ENCODE measurements at places on chromosomes 6 and 20.
A peak's percentile ranks its signal among the peaks of the same experiment; 100 is the strongest.

DNA sequence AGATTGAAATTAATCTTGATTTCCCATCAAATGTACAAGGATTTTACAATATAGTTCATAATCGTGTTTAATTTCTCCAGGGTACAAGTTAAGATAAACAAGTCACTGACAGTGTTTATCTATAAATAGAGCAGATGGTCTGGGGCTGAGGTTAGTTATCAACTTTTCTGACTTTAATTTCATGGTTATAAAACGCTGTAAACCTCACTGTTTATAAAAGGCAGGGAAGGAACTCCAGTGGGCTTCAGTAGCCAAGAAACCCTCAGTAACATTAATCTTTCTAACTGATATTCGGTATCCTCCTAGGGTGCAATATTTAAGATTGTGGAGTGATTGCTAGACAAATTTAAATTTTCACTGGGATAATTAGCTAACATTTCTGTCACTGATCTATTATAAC is 68.6 kb downstream of the GFRAL start:
- DNase-seq: no peak

DNA sequence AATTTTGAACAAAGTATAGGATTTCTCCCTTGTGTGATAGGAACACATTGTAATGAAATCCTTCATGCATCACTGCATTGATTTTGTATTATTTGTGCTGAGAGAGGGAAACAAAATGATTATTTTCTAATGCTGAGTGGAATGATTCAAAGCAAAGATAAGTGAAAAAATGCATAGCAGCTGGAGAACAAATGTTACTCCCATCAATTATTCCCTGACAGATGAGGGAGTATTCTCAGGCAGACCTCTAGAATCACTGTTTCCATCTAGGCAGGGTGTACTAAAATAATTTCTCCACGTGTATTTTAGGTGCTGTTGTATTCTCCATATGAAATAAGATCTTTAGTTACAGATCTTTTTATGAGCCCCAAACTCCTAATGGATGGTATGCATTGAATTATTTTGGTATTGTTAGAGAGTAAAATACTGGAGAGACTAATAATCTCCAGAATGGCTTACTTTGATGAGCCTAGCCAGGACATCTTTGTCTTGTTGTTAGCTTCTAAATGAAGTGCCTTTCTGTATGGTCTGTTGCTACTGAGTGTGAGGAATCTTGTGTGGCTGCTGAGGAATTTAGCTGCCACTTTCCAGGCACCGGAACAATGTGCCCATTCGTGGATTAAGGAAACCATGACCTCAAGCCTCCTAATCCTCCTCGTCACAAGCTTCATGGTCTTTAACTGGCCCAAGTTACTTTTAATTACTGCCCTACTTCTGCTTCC is 39.6 kb downstream of the RNF217 start:
- no peak for DNase-seq

DNA sequence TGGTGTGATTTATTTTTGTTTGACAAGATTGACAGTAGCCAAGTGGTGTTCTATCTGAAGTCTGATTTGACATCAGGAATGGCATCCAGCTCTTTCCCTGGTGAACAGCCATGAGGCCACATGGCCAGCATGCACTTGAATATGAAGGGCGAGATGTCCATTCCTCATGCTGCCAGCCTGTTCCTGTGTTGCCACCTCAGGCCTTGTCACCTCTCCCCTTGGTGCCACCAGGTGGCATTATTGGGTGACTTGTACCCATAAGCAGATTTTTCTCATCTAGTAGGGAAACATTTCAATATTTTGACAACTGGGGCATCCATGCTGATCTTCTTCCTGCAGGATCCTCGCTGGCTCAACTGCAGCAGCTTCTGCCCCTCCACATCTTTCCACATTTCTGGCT is 199.1 kb downstream of the ERMARD start:
- peak; percentile 45 for DNase-seq

DNA sequence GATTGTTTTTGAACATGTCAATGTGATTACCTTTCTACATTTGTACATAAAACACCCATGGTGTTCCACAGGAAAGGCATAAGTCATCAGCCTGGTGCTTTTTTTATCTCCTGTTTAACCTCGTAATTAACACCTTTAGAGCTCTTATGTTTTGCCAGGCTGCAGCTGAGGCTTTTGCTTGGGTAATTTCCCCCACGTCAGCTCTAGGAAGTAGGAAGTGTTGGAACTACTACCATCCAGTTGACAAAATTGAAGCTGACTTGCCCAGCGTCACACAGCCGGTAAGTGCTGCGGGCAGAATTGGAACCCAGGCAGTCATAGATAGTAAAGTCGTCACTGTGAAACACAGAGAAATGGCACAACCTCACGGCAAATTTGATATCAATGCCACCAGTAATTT is 86.6 kb upstream of the BMP2 start:
- DNase-seq: no peak

GRCh38 chr20:6501061-6501460 is 266.4 kb upstream of the BMP2 start:
- DNase-seq: no peak

GRCh38 chr6:31681135-31681671 is 336 bp upstream of the LY6G5C start:
- peak; percentile 49 for DNase-seq

- DNase-seq: no peak
These were observed 23.7 kb downstream of the RANBP9 start for GRCh38 chr6:13687917-13688351.

GRCh38 chr6:129679758-129680157 is 30.2 kb downstream of the ARHGAP18 start:
- peak; percentile 61 for DNase-seq

GRCh38 chr6:125188037-125188436 is 34.5 kb downstream of the TPD52L1 start:
- DNase-seq: no peak

DNA sequence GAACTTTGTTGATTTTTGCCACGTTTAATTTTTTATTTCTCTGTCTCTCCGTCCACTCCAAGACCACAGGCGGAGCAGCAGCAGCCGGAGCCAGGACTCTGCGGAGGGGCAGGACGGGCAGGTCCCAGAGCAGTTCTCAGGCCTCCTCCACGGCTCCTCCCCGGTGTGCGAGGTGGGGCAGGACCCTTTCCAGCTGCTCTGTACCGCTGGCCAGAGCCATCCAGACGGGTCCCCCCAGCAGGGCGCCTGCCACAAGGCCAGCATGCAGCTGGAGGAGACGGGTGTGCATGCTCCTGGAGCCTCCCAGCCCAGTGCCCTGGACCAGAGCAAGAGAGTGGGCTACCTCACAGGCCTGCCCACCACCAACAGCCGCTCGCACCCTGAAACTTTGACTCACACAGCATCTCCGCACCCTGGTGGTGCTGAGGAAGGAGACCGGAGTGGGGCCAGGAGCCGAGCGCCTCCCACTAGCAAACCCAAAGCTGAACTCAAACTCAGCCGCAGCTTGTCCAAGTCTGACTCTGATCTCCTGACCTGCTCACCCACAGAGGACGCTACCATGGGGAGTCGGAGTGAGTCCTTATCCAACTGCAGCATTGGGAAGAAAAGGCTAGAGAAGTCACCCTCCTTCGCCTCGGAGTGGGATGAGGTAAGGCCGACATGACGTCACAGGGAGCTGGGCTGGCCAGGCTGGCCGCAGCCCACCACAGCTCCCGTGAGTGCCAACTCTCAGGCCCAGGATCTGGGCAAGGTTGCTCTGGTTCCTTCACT is 123.5 kb downstream of the TCP11 start:
- DNase-seq: no peak

GRCh38 chr6:5827056-5827904 is 179.4 kb downstream of the NRN1 start:
- DNase-seq: no peak

- no peak for DNase-seq
These were observed 880 bp upstream of the CPXM1 start for GRCh38 chr20:2801286-2801728.

GRCh38 chr6:3088968-3089367 is 20.7 kb downstream of the RIPK1 start:
- DNase-seq: no peak

- DNase-seq: no peak
These were observed 67.8 kb downstream of the RNF182 start for GRCh38 chr6:13992417-13993055.

DNA sequence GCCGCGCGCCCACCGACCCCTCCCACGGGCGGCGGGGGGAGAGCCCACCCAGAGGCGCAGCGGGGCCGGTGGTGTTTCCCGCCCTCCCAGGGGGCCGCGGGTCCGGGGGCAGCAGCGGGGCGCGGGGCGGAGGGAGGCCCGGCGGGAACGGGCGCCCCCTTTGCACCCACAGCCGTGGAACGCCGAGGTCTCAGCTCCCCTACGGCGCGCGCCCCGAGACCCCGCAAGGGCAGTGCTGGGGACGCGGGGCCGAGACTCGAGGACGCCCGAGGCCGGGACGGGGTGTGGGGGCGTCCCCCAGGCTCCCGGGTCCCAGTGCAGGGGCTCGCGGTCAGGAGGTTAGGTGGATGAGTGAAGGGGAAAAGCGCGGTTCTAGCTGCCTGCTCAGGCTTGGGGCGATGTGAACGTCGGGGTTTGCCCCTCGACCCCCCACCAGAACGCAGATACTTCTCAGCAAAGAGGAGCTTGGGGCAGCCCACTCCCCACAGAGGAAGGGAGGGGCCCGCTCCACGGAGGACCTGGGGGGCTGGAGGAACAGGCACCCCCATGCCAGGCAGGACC is 65.5 kb upstream of the BHLHE23 start:
- no peak for DNase-seq

DNA sequence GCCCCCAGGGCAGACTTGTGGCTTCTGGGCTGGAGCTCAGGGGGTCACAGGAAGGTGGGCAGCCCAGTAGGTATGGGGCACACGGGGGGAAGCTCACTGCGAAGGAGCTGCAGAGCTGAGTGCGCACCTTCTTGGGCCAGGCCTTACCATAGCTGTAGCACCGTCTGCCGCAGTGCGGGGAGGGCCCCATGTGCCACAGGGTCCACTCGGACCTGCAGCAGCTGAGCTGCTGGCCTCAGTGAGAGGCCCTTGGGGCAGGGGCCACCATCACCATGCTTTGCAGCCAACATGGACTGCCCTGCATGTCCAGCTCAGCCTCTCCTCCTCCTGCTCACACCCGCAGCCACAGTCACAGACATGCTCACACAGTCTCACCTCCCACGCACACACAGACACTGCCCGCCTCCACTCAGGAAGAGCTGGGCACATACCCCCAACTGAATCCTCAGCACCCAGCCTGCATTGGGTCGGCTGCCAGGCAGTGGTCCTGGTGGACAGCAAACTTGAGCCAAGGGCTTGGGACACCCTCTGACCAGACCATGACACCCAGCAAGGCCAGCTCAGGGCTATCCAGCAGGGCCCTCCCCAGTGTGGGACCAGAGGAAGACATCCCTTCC is 35.3 kb downstream of the YTHDF1 start:
- DNase-seq: no peak

DNA sequence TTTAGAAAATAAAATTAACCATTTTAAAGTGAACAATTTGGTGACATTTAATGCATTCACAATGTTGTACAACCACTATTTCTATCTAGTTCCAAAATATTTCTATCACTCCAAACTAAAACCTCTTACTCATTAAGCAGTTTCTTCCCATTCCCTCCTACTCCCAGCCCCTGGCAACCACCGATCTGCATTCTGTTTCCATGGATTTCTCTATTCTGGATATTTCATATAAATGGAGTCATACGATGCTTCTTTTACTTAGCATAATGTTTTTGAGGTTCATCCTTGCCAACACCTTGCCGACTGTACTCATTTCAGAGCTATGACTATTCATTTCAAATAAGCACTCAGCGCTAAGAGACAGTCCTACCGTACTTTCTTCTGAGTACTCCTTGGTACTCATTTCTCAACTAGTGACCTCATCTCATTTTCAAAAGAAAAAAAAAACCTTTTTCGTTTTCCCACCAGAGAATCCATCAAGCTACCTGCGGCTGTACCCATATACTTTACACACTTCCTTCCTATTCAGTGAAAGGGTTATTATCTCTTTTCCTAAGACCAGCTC is 259.2 kb downstream of the UTRN start:
- no peak for DNase-seq

DNA sequence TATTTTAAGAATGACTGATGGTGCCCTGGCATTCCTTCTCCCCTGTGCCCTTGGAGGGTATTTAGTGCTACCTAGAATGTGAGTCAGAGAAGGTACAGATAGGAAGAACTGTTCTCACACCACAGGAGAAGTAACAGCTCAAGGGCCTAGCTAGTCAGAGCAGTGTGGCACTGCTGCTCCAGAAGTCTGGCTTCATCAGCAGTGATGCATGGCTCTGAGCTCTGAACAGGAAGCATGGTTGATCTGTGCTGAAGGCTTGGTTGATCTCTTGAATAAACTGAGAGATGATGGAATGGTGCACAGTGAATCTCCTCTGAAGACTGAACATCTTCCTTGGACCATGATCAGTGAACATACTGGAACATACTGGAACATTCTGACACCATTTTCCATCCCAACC is 425.3 kb upstream of the SLC35B3 start:
- DNase-seq: no peak

DNA sequence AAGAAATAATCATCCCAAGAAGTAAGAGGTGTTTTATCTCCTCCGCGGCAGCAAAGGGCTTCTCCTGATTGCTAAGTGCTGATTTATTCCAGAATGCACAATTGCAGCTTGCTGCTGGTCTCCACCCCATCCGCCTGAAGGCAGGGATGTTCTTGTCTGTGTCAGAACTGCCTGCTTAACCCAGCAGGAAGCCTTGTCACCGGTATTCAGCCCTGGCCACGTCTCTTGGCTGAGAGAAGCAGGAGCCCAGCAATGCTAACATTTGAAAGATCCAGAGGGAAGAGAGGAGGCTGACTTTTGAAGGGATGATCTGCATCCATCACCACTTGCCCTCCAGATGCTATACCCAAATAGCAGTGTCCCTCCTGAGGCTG is 4.2 kb downstream of the SCML4 start:
- no peak for DNase-seq

DNA sequence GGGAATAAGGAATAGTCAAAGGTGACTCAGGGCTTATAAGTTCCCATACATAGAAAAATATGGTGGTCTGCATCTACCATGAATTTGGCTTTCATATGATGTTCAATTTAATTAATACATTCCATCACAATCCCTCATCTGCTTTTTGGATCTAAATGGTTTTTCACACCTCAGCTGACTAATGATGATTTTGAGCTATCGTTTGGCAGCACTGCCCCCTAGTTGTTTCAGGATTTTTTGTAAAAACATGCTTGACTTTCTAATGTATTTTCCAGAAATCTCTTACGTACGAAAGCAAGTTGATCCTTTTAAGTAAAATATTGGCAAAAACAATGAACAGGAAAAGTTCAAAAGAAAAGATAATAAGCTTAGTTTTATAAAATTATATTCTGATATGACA is 408.6 kb upstream of the ADGRB3 start:
- DNase-seq: peak; percentile 6

Data from hematopoietic multipotent progenitor cell treated with erythropoietin and hydrocortisone succinate and interleukin-3 and kit ligand, for 8 days (in vitro differentiated cells).